T-cell (primary cell): ENCODE measurements at places on chromosomes 1 and 21. TPM values are rescaled to one million over a fixed set of nuclear protein-coding genes. Genes with fewer than 3 reads are reported as not detected.

GRCh38 chr1:188782220-188782841 is 1695.3 kb downstream of the BRINP3 start:
- no peak for DNase-seq

DNA sequence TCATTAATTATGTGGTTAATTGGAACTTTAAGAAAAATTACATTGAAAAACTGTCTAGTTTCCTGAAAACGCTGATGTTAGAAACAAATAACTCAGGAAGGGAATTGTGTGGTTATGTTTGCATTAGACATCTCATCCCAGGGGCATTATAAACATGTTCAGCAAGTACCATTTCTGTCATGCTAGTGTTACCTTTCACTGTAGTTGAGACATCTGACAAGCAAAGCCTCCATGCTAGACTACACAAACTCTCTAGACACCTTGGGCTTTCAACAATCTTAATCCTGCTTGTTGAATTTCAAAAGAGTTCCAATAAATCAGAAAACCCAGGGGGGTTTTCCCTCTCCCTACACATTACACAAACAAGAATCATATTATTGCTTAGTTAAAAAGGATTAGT is 536.8 kb downstream of the KCNT2 start:
- DNase-seq, result no peak

DNA sequence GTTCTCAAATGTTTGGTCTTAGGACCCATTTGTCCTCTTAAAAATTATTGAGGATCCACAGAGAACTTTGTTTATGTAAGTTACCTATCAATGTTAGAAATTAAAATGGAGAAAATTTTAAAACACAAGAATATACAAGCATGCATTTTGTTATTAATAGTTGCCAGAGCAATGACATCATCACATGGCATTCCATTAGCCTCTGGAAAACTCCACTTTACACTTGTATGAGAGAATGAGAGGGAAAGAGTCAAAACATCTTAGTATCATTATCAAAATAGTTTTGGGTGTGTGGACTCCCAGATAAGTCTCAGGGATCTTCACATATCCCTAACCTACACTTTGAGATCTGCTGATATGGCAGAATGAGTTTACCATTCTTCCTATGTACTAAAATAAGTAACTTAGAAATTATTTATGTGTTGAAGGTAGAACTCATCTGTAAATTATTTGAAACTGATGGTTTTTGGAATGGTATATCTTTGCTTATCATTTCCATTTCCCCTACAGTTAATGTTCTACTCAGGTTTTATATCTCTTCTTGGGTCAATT is 48.8 kb downstream of the RNF220 start:
- DNase-seq, result no peak

DNA sequence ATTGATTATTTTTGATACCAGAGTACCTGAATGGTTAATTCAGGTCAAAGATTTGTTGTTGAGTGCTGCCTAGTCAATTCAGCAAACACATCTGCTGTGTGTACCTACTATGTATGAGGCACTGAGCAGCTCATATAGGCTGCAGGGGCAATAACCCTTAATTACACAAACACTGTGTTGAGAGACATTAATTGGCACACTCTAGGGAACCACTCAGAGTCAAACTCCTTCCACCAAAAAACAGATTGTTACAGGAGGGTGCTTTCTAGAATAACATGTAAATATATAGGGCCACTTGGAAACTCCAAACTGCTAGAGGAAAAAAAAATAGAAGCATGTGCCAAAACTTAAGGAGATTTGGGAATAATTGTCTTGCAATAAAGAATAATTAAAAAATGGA is 31.3 kb downstream of the UBE2U start:
- no peak for DNase-seq

The NEXN gene
- total RNA-seq, result 0.30 TPM
